ENCODE measurements at places on chromosomes 5 and 9.

DNA sequence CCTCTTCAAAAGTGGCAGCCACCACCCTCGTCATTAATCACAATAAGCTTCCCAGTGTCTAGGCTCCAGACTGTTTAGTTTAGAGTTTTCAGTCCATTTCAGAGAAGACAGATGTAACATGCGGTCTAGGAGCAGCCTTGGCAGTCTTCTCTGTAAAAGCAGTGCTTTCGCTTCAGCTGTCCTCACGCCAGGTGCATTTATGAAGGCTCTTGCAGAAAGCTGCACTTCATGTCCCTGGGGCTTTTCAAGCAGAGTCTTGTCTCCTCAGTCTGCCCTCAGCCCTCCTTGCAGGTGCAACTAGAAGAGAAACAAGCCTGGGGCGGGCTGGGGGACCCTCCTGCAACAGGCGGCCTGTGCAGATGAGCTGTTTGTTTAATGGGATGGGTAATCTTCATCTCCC lies 281.9 kb downstream of the DRD1 start:
- DNase-seq = no peak

- DNase-seq = no peak
Measured at GRCh38 chr5:56202483-56202882, 30.6 kb downstream of the ANKRD55 start.

GRCh38 chr9:97411789-97412625 lies at the start of gene TDRD7:
Gene TDRD7, plus strand, starts transcription at chr9:97412096. Its CDS starts 16,370 bp downstream, at chr9:97428466.
- DNase-seq = peak; percentile 92

DNA sequence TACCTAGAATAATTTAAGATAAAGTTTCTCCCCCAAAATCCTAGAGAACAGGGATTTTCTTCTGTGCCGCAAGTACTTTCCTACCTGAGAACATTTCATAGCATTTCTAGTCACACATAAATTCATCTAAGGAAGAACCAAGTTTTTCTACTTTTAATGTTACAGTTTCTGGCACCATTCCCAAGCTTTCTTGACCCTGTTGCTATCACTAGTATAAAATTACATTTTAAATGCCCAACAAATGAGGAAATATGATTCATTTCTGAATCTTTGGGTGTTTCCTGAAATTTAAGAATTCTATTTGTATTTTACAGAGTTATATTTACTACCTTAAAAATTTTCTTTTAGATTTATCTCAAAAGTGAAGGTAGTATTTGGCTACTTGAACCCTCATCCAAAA lies 137.8 kb downstream of the LPAR1 start:
- no peak for DNase-seq
